ENCODE measurements at places on chromosomes 6 and 20.

- no peak for DNase-seq
Measured at GRCh38 chr6:27065183-27065582, 182.3 kb upstream of the PRSS16 start.

- DNase-seq, result no peak
Measured at GRCh38 chr6:2823104-2823850, 18.4 kb downstream of the SERPINB1 start.

DNA sequence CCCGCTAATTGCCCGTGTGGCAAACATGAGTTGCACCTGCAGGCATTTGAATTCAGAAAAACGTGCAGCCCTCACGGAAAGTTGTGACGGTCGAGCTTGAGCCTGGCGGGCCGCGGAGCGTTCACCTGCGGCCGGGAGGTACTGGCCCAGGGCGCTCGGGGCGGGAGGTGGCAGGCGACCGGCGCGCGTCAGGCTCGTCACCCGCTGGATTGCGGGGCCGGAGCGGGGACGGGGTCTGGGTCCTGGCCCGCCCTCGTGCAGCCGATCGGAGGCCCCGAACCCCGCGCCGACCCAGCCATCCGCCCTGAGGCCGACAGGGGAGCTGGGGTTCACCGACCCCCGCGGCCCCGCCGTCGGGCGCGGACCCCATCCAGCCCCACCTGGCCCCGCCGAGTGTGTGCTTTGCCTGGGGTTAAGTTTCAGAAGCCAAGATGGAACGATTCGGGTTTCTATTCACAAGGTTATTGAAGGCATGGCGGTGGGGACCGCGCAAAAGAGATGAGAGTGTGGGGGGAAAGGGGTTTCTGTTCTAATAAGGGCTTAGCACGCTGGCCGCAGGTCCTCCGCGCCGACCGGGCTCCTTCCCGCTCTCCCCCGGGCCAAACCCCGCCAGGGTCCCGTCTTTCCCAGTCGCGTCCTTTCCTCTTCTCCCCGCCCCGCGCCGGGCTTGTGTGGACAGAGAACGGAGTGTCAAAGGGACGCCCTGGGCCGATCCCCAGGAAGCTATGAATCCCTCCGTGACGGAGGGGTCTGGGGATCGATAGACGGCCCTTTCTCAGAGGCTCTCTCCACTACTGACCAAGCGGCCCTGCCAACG, 1.6 kb upstream of the HEY2 start:
- DNase-seq, result peak; percentile 36

GRCh38 chr20:63074631-63075030, 67.9 kb upstream of the BHLHE23 start:
- DNase-seq, result no peak

DNA sequence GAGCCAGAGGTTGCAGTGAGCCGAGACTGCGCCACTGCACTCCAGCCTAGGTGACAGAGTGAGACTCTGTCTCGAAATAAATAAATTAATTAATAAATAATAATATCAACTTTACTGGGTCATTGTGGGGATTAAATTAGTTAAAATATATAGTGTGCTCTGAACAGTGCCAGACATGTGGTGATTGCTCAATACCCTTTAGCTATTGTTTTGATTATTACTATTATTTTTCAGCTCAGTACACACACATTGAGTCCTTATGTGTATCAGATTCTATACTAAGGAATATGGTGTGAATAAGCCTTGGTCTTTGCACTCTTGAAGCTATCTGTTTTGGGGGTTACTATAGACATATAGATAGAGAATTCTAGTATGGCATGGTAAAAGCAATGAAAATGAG, 28.9 kb downstream of the TREML1 start:
- no peak for DNase-seq

- no peak for DNase-seq
Measured at GRCh38 chr6:123515715-123516114, 121.0 kb downstream of the TRDN start.

GRCh38 chr6:133855276-133855990, 33.5 kb upstream of the TCF21 start:
- no peak for DNase-seq

DNA sequence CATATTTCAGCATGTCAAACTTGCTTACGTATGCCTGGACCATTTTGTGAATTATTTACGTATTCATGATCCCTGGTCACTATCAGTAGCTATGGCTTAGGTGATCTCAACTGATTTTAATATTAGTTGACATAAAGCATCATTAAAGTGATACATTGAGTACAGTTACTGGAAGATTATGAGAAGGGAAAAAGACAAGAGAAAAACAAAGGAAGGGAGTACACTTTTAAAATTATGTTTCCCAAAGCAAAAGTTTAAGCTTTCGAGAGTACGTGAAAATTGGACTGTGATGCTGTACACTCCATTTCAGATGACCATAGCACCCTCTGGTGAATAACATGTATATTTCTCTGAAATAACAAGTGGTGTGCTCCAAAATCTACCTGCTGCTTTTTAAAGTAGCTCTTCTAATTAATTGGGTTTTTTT, 215.0 kb upstream of the HSF2 start:
- no peak for DNase-seq

DNA sequence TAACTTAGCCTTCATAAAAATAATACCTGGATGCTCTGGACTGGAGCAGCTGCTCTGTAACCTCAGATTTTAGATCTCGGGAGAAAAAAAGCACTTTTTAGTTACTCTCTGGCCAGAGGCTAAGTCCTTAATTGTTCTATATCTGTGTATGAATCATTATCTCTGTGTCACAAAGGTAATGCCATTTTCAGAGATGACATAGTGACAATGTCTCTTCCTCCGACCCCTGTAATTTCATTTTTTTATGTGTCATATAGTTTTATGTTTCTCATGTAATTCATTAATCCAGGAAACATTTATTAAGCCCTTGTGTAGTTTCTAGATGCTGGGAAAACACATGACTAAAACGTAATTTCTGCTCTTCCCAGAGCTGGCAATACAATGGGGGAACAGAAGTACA, 55.6 kb downstream of the SENP6 start:
- no peak for DNase-seq

DNA sequence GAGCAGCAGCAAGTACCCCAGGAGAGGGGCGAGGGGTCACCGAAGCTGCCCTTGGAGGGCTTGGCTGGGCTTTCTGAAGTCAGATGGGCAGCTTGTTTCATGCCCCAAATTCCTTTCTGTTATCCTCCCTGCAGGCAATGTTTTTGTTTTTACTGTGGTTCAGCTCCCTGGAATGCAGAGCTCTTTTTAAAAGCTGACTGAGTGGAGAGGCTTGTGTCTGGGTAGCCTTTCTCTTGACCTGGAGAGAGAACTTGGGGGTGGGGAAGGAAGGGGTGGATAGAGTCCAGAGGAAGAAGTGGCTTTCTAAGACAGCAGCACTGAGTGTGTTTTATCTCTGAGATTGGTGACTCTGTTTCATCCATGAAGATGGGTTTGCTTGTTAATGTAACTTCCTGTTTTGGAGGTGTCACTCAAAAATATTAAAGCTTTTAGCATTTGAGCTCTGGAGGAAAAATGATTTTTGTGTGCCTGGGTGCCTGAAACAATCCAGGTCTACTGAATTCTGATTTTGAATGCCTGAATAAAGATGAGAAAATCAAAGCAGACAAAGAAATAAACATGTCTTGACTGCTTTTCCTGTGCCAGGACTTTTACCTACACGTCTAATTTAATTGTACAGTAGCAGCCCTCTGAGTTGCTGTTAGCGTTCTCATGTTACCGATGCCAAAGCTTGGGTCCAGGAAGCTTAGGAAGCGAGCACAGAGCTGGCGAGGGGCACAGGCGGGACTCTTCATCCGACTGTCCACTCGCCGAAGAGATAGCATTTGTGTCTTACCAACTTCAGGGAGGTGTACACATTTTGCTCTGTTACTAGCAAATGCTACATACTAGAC, 78.2 kb upstream of the EEF1E1 start:
- DNase-seq, result no peak

GRCh38 chr20:17377231-17377630, 150.4 kb downstream of the PCSK2 start:
- no peak for DNase-seq

GRCh38 chr6:20243288-20243687, 31.0 kb upstream of the MBOAT1 start:
- no peak for DNase-seq

GRCh38 chr6:89680551-89680950, 42.0 kb upstream of the LYRM2 start:
- no peak for DNase-seq

GRCh38 chr6:23989885-23990533, 136.0 kb upstream of the NRSN1 start:
- DNase-seq, result no peak

DNA sequence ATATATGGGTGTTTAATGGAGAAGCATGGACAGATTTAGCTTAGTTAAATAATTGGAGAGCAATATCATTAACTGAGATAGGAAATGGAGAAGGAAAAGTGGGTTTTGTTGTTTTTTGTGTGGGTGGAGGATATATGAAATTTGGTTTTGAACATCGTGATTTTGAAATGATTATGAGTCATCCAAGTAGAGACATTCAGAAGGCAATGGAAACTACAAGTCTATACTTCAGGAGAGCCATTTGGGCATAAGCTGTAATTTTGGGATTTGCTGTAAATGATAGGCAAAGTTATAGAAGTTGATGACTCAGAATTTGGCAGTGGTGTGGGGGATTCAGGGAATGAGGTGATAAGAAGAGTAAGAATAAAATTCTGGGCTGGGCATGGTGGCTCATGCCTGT, 27.4 kb upstream of the FAM135A start:
- no peak for DNase-seq

GRCh38 chr20:53655625-53656292, 62.1 kb upstream of the ZNF217 start:
- DNase-seq, result no peak

- DNase-seq, result no peak
Measured at GRCh38 chr6:169201985-169202384, 51.7 kb downstream of the THBS2 start.

- no peak for DNase-seq
Measured at GRCh38 chr20:50133474-50134217, 19.9 kb downstream of the PEDS1 start.

DNA sequence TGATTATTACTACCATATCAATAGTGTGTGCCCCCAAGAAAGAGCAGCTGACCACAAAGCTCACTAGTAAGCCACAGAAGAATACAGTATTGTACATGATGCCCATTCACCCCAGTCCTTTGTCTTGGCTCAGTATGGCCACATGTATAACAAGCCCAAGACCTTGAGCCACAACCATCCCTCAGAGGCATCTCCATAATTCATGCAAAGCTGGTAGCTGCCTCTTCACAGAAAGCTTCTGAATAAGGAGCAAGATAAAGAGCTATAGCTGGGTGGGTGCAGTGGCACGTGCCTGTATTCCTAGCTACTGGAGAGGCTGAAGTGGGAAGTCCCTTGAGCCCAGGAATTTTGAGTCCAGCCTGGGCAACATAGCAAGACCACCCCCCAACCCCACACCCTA, 4.8 kb upstream of the BTN1A1 start:
- DNase-seq, result no peak

- DNase-seq, result no peak
Measured at GRCh38 chr6:128574402-128574801, 54.0 kb upstream of the PTPRK start.

GRCh38 chr20:14069796-14070195, 74.5 kb downstream of the MACROD2 start:
- DNase-seq, result no peak

- DNase-seq, result no peak
Measured at GRCh38 chr6:45924763-45925342, 90.8 kb downstream of the CLIC5 start.

- DNase-seq, result no peak
Measured at GRCh38 chr6:52019881-52020280, 67.5 kb downstream of the PKHD1 start.

GRCh38 chr6:89924231-89924630, 30.0 kb downstream of the GJA10 start:
- DNase-seq, result no peak

DNA sequence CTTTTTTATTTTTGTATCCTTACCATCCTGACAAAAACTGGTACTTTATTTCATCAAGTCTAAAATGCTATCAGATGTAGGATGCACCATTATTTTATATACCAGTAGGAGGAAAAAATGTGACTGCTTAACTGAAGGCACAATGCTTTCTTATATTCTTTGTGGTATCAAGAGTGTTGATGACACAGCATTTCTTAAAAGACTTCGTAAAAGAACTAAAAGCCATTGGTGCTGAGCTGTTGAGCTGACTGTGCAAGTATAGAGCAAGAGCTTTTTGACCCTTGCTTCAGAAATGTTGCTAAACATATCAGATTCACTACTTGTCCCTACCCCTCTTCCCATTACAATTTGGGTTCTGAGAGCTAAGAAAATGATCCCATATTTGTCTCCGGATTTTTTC, 17.5 kb downstream of the SF3B5 start:
- no peak for DNase-seq

GRCh38 chr6:90296341-90297114, at the start of gene BACH2:
Gene BACH2, minus strand, starts transcription at chr6:90296843. Its CDS starts 287,999 bp downstream, at chr6:90008844.
- DNase-seq, result peak; percentile 95

DNA sequence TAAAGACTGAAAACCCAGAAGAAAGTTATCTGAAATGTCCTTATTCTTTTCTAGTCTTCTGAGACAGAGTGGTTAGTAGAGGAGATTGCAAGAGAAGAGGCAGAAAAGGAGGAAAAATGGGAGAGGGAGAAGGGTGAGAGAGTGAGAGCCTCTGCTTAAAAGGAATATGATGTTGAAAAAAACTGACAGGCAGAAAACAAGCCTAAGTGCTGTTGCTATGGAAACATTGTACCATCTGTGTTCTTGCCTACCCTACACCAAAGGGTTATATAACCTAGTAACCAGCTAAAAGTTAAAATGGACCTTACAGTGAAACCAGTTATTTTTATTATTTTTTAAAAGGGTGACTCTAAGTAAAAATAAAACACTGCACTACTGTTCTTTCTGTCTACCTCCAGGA, 28.3 kb upstream of the SH3BGRL2 start:
- no peak for DNase-seq

GRCh38 chr20:62501801-62502495, 26.2 kb upstream of the GATA5 start:
- no peak for DNase-seq

GRCh38 chr6:88157106-88157505, 9.0 kb downstream of the CNR1 start:
- DNase-seq, result no peak

DNA sequence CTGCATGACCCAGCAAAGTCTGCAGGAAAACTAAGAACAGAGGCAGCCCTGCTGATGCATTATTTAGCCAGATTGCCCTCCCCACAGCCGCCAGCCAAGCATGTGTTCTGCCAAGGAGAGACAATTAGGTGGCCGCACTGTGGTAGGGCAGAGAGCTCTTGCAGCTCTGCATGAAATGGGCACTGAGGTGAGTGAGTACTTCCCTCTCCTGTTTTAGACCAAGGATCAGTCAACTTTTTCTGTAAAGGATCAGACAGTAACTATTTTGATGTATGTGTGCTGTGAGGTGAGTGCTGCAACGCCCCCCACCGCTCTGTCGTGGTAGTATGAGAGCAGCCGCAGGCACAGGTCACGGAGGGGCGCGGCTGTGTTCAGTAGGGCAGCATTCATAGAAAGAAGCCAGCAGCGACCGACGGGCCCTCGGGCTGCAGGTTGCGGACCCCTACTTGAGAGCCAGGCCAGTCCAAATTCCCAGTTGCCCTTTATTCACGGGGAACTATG, 23.8 kb upstream of the FAM50B start:
- no peak for DNase-seq

GRCh38 chr20:24643731-24644626, 174.6 kb downstream of the SYNDIG1 start:
- DNase-seq, result no peak

Measured in naive thymus-derived CD4-positive, alpha-beta T cell (primary cell).